Stimulated activated CD8-positive, alpha-beta memory T cell treated with anti-CD3 and anti-CD28 coated beads, Interleukin-7, amount 100 ng/mL, for 4 hours (primary cell): ENCODE measurements at places on chromosomes 6 and 20.

- no peak for DNase-seq
Measured at GRCh38 chr20:44579313-44580081, 2.9 kb upstream of the PKIG start.

GRCh38 chr6:72952808-72953630 lies 272.3 kb downstream of the KHDC1L start:
- DNase-seq = no peak

GRCh38 chr6:491233-491632 lies 99.7 kb downstream of the IRF4 start:
- DNase-seq = no peak

- no peak for DNase-seq
Measured at GRCh38 chr6:167137081-167137480, 14.2 kb downstream of the CCR6 start.

DNA sequence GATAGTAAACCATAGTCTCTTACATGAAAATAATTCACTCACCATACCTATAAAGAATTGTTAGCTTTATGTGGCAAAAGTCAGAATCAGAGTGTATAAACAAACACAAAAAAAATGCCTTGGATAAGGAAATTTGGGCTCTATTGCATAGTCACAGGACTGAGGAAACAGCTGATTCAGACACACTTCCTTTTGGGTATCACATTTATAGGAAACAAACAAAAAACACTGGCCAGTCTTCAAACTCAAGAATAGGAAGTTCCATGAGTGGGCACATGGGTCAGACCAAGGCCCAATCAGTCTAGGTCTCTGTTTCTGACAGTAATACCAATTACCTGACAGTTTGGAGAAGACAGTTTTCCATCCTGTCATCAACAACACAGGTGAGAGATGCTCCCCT lies 8.0 kb downstream of the SLC18B1 start:
- no peak for DNase-seq

- DNase-seq = no peak
Measured at GRCh38 chr6:25366903-25367545, 87.8 kb downstream of the CARMIL1 start.

DNA sequence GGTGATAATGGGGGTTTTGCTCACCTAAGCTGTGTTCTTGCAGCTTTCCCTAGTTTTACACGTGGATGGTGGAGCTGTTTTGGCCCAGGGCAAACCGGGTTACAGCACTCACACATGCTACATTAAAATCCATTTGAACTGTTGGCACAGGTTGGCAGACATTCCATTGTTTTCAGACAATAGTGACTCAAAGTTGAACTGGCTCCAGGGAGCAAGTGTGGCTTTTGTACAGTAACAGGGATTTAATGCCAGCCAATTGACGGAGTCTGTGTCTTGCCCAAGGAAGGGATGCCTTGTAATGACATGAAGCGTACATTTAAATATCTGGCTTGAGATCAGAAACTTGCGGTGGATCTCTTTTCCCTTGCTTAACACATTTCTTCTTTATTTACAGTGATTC lies 183.1 kb downstream of the DTNBP1 start:
- DNase-seq = no peak

GRCh38 chr6:13261464-13261994 lies 66.8 kb downstream of the TBC1D7 start:
- DNase-seq = no peak

DNA sequence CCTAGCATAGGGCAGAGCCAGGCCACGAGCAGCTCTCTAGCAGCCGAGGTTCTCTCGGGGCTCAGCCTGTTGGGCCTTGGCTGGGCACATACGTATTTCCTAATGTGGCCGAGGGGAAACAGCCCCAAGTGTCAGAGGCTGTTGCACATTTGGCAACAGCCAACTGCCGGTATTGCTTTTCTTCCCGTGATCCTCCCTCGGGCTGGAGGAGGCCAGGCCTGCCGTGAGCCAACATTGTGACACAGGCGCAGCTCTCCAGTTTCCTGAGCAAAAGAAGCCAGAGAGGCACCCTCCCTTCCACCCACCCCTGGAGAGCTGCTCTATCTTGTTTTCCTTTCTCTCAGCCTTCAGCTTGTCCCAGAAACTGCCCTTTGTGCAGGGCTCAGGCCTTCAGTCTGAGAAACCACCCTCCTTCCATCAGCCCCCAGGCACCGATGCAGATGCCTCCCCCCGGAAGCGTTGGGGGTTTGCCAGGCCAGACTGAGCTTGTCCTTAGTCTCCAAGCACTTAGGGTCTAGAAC lies 5.1 kb upstream of the BPI start:
- no peak for DNase-seq

DNA sequence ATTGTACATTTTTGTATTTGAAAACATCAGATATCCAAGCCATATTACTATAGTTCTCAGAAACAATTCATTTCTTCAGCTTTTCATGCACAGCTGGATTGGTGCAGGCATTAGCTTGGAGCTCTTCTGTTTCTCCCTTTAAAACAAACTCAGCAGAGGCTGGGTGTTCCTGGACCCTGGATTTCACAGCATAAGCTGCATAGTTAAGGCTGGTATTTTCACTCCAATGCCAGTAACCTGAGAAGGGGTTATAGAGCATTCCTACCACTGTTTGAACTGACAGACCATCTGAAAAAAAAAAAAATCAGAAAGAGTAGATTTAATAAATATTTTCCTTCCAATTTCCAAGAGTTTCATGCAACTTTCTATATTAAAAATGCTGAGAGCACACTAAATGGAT lies 20.1 kb upstream of the FAXC start:
- no peak for DNase-seq

GRCh38 chr6:79494841-79495240 lies 42.4 kb downstream of the LCA5 start:
- no peak for DNase-seq

DNA sequence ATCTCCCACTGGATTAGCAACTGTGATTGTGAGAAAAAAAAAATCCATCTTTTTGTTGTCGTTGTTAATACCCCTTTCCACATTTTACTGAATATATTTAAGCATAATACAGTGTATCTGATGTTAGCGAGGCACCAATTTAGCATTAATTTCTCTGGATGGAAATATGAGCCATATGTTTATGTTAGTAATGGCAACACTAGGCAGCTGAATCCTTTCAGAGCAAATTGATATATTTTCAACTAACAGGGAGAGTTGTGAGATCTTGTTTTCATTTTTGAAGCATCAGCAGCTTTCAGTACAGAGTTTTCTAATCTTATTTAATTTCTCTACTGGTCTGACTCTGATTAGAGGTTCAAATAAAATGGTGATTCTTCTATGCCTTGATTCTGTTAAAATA lies 84.8 kb upstream of the HDAC2 start:
- no peak for DNase-seq

- DNase-seq = no peak
Measured at GRCh38 chr6:113160306-113161017, 696.7 kb upstream of the MARCKS start.

DNA sequence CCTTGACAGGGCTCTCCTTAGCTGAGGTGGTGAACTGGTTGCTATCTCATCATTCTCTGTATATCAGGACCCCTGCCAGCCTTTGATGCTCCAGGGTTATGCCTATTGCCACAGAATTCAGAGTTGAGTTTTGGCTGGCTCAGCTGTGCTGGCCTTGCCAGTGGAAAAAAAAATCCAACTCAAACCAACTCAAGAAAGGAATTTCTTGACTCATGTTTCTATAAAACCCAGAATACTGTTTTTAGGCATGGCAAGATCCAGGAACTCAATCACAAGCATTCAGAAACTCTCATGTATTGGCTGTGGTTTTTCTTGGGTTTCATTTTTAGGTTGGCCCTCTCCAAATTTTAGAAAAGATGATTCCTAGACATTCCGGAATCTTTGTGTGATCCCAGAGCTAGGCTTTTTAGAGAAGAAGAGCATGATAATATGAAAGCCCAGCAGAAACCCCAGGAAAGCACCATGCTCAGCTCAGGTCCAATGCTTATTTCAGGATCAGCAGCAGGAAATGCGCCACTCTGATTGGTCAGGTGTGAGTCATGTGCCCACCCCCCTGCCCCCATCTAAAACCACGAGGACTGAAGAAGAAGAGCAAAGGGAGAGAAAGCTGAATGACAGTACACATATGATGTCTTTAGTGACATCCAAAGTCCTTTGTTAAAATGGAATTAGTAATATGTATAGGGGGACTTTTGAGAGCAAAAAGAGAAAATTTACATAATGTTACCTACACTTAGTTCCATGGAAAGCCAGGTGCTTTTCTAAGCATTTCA lies 122.9 kb downstream of the RNF144B start:
- no peak for DNase-seq

DNA sequence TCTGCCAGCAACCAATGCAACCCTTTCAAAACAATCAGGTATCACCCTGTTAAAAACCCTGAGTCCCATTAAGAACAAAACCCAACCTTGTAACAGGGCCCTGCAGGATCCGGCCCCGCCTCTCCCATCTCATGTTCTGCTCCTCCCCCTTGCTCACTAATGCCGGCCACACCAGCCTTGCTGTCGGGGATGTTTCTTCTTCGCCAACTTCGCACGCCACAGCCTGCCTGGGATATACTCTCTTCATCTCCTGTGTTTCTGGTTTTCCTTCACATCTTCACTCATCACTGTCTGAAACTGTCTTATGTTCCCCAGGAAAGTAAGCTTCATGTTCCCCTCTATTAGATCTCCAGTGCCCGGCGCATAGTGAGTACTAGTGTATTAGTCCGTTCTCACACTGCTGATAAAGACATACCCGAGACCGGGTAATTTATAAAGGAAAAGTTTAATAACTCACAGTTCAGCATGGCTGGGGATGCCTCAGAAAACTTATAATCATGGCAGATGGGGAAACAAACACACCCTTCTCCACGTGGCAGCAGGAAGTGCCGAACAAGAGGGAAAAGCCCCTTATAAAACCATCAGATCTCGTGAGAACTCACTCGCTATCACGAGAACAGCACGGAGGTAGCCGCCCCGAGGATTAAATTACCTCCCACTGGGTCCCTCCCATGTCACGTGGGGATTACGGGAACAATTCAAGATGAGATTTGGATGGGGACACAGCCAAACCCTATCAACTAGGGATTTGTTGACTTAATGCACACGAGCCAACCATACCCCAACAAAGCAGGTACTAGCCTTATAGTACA lies 5.1 kb downstream of the TP53RK start:
- no peak for DNase-seq

GRCh38 chr6:44676246-44676790 lies 288.8 kb downstream of the CDC5L start:
- no peak for DNase-seq

DNA sequence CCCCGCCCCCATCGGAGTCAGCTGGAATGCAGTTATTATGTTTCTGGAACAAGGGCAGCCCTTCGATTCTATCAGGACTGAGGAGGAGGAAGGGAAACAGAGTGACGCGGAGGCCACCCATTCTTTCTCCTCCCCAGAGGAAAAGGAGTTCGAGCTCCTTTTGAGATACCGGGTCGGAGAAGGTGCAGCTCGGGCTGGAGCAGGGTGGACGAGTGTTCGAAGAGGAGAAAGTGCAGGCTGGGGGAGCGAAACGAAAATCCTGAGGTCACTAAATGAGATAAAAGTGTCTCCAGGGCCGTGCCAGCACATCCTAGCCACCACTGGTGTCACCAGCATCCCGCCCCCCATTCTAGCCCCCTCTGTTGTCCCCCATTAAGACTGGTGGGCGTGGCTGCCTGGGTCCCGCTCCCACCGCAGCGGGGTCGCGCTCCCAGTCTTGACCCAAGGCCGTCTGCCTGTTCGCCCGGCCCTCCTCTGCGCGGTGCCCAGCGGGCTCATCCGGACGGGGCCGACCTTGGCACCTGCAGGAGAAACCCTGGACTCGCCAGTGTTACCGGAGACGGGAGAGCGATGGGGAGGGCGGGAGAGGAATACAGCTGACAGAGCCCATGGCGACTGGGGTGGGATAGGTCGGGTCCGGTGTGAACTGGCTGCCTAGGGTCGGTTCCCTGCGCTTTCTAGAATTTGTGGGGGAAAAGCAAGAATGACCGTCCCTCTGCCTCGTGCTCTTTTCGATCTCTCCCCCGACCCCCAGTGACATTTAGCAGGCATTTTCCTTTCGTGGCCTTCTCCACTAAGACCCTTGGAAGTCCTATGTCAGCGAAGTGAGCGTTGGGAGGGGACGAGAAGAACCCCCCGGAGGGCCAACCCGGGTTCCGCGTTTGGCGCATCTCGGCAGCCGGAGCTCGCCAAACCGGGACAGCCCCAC lies 16.2 kb downstream of the FOXA2 start:
- DNase-seq = no peak

- DNase-seq = no peak
Measured at GRCh38 chr20:41287327-41287726, 30.2 kb downstream of the ZHX3 start.

DNA sequence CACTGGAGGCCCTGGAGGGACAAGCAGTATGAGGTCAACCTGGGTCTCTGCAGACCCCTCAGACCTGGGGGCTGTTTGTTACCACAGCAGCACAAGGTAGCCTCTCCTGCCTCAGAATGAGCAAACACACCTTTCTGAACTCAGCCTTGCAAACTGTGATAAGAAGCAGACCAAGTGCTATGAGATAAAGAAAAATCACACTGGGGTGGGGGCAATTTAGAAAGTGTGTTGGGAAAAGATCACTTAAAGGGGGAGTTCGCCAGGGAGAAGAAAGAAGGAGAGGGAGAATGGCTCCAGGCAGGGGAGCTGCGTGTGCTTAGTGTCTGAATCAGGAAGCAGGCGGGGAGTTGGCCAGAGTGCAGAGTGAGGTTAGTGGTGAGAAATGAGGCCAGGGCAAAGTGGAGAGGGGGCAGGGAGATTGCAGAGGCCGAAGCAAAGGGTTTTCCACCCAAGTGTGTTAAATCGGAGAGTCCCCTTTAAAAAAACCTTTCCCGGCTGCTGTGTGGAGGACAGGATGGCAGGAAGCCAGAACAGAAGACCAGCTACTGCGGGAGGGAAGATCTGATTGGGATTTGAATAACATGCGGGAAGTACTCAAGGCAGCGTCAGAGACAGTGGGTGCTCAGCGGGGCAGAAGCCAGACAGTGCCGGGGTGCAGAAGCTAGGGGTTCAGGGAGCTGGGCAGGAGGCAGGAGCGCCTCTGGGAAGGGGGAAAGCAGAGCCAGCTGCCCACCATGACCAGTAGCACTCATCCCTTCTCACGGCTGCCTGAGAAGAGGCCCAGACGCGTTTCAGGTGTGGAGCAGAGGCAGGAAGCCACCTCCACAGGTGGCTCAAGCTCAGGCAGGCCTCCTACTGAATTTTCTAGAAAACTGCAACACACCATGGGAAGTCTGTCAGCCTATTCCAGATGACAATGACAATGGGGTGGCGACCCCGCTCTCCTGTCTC lies 9.0 kb downstream of the ADA start:
- no peak for DNase-seq

- DNase-seq = no peak
Measured at GRCh38 chr6:56073761-56074160, 173.6 kb downstream of the COL21A1 start.

- no peak for DNase-seq
Measured at GRCh38 chr6:164331026-164331425, 916.5 kb downstream of the QKI start.

DNA sequence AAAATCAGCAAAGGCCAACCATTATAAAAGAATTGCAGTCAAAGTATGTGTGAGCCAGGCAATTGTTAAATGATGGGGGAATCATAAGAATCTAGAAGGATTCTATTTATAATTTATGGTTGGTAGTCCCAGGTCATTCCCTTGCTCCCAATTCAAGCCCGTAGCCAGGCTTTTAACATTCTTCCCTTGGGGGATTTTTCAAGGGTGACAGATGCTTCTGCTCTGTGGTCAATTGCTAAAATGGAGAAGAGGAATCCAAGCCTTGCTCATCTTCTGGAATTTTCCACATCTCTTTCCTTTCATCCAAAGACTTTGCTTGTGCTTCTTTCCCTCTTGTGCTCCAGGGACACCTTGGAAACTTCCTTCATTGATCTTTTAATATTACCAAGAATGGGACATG lies 18.0 kb upstream of the BCAS1 start:
- DNase-seq = no peak
